GM04504 (cell line): ENCODE measurements at places on chromosomes 6 and 20.

DNA sequence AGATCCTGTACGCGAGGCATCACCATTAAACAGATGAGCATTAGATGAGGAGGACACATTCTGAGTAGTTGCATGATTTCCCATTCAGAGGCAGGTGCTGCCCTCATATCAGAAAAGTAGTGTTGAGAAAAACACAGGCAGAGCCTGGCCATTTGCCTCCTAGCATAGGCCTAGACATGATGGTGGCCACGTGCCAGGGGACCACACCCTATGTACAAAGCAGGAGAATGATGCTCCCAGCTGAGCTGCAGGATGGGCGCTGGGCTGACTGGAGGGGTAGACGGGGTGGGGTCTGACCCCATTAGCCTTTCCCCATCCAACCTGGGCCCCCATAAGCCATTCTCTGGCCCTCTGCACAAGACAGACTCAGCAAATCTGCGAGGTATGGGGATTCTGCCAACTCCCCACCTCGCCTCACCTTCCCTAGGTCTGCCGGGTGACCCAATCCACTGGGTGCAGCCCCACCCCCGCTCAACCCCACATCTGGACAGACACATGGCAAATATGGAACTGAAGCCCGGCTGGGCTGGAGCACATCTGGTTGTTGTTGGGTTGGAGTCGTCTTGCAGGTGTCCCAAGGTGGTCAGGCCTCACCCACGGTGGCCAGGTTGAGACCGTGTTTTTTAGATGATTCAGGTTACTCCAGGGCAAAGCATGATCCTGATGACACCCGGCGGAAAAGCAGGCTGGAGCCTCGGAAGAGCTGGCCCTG, 13.9 kb downstream of the PI16 start:
- DNase-seq, result no peak

DNA sequence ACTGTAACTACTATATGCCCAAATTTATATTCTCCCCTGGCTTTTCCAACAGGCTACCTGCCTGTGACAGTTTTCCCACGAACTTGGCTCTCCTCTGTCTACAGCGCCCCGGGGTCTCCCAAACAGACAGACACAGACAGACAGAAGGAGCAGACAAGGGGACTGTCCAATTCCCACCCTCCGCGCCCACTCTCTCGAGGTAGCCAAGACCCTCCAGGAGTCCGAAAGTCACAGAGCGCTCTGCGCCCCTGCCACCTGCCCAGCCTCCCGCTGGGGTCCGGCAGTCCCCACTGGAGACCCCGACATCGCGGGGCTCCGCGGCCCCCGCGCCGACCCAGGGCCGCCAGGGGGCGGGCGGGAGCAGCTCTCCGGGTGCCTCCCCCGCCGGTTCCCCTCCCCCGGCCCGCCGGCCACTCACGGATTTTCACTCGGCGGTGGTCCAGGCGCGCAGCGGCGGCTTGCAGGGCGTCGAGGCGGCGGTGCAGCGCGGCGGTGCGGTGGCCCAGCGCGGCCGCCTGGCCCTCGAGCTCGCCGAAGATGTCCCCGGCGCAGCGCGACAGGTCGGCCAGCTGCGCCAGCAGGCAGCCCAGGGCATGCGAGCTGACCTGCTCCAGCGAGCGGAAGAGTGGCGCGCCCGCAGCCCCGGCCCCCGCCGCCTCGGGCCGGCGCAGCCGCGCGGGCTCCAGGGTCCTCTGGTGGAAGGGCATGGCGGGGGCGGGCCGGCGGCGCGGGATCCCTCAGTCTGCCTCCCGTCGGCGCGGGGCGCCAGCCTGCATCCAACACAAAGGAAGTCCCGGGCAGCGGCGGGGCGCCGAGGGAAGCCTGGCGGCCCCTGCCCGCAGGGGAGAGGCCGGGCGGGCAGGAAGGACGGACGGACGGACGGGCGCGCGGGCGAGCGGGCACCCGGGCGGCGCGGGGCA, 81.3 kb upstream of the CCDC28A start:
- peak; percentile 30 for DNase-seq

GRCh38 chr6:21533678-21534077, 59.9 kb upstream of the SOX4 start:
- DNase-seq, result no peak

- no peak for DNase-seq
Observed at GRCh38 chr6:65623566-65623965, 83.5 kb downstream of the EYS start.

- DNase-seq, result no peak
Observed at GRCh38 chr6:37473364-37474095, 26.2 kb downstream of the CCDC167 start.

GRCh38 chr6:38876475-38876874, 161.4 kb downstream of the DNAH8 start:
- no peak for DNase-seq

DNA sequence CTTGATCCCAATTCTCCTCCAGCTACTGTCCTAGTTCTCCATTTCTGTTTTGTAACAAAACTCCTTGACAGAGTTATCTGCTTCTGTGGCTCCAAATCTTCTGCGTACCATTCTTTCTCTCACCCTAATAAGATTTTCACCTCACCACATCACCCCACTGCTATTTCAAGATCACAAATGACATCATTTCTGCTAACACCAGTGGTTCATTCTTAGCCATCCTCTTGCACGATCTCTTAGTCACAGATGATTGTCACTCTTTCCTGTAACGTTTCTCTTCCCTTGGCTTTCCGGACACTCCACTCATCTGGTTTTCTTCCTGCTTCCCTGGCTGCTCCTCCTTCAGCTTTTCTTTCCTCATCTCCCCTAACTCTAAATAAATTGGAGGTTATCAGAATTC, 56.8 kb upstream of the FABP7 start:
- DNase-seq, result no peak

DNA sequence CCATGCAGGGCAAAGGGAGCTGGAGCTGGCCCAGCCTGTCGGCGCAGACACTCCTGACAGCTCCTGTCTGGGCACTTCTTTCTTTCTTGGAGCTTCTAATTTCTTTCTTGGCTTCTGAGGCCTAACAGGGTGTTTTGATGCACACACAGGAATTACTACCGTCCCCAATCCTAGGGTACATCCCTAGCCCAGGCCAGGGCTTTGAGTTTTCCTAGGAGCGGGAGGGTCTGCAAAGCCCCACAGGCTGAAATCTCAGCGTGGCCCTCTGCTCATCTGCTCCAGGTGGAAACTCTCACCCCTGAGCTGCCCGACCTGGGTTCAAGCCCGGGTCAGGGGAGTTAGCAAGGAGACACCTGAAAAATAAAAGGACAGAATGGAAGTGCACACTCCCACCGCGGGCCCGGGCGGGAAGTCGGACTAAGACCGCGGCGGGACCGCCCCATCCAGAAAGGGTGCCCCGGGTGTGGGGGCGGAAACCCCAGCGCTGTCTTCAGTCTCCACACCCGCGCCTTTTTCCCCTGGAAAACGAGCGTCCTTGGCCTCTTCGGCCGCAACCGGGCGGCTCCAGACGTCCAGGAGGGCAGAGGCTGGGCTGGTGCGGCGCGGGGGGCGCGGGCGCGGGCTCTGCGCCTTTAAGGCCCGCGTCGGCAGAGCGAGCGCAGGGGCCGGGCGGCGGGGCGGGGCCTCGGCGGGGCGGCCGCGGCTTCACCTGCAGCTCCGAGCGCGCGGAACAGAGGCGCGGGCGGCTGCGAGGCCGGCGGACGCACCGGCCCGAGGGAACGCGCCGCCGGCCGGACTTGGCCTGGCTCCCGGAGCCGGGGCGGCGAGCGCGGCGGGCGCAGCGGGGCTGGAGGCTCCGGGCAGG, at the start of gene CDH4:
TSS of gene CDH4 (plus strand) at position 733 of the 865 bp plus-strand sequence.
- DNase-seq, result no peak

- peak; percentile 65 for DNase-seq
Observed at GRCh38 chr20:9359561-9360308, 154.7 kb upstream of the LAMP5 start.

DNA sequence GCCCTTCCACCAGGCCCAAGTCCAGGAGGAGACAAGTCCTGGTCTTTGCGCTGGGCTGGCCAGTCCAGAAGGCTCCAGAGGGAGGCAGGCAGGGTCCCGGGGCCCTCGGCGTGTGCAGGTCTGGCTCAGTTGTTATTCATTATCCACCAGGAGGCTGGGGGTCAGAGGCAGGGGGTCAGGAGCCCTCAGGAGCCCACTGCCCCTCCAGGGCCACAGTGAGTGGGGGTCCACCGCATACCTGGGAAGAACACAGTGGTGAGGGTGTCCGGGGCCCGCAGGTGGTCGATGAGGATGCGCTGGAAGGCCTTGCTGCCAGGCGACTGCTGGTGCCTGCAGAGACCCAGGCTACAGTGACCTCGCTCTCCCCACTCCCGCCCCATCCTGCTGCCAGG, 4.4 kb upstream of the C20orf144 start:
- DNase-seq, result no peak

GRCh38 chr20:24370249-24370648, 99.2 kb upstream of the SYNDIG1 start:
- DNase-seq, result no peak
